ENCODE measurements at places on chromosomes 1 and 21.

DNA sequence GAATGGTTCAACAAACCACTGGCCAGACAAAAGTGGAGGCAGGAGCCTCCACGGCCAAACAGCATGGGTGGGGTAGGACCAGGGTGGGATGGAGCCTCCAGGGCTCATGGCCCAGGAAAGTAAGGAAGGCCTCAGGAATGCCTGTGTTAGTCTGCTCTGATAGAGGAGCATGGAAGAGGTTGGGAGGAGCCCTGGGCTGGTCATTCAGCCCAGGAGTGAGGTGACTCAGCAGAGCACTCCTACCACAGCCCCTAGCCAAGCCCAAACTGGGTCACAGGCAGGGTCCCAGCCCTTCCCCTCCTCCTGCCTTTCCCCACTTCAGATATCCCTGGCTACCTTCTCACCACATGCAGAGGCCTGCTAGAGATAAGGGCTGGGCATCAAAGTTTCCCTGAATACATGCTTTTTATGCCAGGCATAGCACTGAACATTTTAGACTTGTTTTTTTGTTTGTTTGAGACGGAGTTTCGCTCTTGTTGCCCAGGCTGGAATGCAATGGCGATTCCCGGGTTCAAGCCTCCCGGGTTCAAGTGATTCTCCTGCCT, 3.1 kb upstream of the SHISA4 start:
- no peak for DNase-seq

- DNase-seq, result no peak
These were observed 32.9 kb downstream of the ARHGEF10L start for GRCh38 chr1:17572264-17572985.

DNA sequence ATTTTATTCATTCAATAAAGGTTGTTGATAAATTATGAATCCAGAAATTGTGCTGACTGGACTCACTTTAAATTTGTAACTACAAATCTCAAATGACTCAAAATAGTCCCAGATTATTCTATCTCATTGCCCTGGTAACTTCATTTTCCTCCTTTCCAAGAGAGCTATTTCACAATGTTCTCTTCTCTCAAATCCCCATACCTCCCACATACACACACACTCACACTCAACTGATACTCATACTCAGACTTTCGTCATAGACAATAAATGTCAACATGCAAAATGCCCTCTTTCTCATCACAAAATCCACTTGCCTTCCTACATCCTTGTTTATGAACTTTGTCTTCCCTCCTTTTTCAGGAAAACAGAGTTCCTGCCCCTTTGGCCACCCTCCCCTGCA, 33.3 kb downstream of the EXTL2 start:
- no peak for DNase-seq

- DNase-seq, result no peak
These were observed 137.8 kb downstream of the GREM2 start for GRCh38 chr1:240474133-240474614.

- DNase-seq, result no peak
These were observed 474.1 kb downstream of the OMA1 start for GRCh38 chr1:58072450-58072849.

GRCh38 chr1:237341391-237341790, 299.4 kb downstream of the RYR2 start:
- no peak for DNase-seq

DNA sequence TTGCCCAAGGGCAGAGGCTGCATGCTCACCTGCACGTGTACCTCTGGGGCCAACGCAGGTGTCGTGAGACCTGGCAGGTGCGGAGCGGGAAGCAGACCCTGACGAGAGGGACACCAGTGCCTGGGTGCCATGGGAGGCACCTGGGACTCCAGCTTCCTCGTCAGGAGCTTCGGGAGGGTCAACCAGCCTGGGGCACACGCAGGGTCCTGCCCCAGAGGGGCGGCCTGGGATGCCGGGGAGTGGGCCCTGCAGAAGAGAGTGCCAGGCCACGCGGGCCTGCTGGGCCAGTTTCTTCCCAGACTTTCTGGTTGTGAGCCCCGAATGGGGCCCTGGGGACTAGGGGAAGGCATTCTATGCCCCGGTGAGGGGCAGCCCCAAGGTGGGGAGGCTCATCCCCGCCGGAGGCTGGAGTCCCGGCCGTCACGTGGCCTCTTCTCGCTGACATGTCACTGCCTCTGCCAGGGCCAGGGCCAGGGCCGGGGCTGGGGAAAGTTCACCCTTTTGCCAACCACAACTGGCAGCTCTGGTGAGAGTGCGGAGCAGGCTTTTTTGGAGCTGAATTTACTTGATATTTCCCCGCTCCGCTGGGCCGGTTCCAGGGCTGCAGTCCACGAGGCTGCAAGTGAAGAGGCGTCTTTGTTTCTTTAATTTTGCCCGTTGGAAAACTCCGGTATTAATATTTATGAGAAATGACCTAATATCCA, 38.5 kb upstream of the ACTRT2 start:
- no peak for DNase-seq

DNA sequence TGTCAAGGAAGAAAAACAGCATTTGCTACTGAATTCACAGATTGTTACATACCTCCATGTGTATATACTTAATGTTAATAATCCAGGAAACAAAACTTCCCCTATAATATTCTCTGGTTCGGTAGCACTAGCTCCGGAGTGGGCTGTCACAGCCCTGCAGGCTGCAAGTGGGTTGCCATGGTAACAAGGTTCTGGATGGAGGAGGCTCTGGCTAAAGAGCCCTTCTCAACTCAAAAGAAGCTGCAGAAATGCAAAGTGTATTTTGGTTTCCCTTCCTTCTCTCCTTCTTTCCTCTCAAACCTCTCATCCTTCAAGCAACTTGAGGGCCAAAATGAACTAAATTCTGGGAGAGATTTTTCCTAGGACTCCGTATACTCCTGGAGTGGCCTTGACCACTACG, 45.2 kb downstream of the ASTN1 start:
- DNase-seq, result no peak

GRCh38 chr1:53419034-53419433, 40.2 kb upstream of the DMRTB1 start:
- no peak for DNase-seq

DNA sequence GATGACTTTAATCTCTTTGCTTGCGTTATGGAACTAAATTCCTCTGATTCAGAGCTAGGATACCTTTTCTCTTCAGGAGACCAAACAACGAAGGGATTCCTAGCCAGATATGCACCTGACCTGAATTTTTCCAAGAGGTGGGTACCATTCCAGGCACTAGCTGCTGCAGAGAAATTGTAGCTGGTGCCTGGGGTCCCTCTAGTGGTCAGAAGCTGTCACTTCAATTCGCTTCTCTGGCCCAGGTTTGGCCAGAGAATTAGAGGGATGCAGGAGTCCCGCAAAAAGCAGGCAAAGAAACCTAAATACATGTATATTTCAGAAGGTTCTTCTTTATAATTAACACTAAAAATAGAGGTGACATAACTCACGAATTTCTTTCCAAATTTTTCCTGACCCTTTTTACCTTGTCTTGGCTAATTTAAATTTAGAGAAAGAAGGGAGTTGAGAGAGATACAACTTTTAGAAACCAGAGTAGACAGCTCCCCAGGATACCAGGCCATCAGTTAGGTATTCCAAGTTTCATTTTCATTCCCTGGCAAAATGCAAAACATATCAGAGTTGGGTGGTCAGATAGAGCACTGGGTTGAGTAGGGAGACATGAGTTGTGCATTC, 9.6 kb downstream of the ACKR1 start:
- DNase-seq, result peak; percentile 15

GRCh38 chr1:77824079-77824478, 44.6 kb downstream of the MIGA1 start:
- no peak for DNase-seq

DNA sequence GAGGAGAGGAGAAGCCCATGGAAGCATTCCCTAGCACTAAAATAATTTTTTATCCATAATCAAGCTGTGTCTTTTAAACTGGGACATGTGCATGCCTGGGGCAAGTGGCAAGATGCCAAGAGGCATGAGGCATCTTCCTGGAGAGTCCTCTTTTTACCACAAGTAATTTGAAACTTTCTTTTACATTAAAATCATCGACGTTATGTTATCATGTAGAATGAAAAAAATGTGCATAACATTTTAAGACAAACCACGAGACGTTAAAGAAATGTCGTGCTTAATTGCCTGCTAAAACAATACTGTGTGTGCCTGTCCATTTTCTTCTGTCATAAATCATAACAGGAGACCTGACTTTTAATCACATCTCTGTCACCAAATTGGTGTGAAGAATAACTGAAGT, 1.5 kb downstream of the STYXL2 start:
- DNase-seq, result no peak

DNA sequence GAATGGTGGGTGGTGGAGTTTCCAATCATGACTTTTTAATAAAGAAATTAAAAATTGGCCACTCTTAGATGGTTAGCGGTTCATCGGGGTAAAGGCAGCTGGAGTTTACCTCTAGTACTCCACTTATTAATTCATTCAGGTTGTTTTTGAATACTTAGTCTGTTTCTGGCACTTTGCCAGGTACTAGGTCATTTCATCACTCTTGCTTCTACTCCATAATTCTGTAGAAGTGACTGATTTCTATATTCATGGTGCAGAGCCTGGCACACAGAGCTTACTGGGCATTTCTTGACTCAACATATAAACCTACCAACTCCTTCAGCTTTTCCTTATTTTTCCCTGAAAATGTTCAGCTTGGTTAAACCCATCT, 31.5 kb downstream of the FOXD2 start:
- DNase-seq, result no peak

GRCh38 chr1:153560241-153560640, 5.4 kb downstream of the S100A2 start:
- DNase-seq, result no peak

GRCh38 chr1:62765981-62766380, 18.0 kb upstream of the ATG4C start:
- DNase-seq, result no peak

- DNase-seq, result no peak
These were observed 109.2 kb downstream of the TNNI3K start for GRCh38 chr1:74344387-74344786.

GRCh38 chr1:179976970-179977651, 22.5 kb downstream of the CEP350 start:
- DNase-seq, result no peak
